Fibroblast of mammary gland (primary cell): ENCODE measurements at places on chromosomes 13 and 19.

GRCh38 chr13:98549006-98549727, 27.7 kb downstream of the STK24 start:
- DNase-seq = peak; percentile 96

GRCh38 chr13:52925251-52925650, 76.8 kb upstream of the PCDH8 start:
- no peak for DNase-seq

GRCh38 chr19:49631014-49631588, 8.8 kb downstream of the RRAS start:
- no peak for DNase-seq

- peak; percentile 90 for DNase-seq
Observed at GRCh38 chr13:79457948-79458347, 23.0 kb upstream of the NDFIP2 start.

DNA sequence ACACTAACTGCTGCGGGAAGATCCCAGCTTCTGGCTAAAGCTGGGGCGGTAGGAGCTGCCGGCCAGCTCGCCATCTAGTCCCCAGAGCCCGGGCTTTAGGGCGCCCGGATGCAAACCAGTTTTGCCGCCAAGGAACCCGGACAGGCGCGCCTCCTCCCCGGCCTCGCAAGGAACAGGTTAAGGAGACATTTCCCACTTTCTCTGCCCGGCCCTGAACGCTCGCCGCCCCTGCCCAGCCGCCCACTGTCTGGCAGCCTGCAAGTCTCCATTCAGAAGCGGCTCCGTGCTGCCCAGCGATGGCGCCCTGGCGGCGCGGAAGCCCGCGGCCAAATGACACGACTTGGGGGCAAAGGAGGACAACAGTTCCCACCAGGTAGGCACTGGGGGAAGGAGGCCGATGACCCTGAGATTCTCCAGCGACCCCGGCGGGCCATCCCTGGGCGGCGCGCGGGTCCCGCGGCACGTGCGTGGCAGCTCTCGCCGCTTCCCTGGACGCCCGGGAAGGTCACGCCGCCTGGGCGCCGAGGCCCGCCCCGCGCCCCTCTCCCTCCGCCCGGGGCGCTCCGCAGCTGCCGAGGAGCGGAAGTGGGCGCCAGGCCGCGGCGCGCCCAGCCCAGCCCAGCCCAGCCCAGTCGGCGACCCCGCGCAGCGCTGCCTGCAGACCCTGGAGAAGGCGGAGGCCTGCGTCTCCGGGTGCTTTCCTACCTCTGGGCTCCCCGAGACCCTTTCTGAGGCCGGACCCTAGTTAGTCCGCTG, 42.2 kb upstream of the HNRNPA1L2 start:
- DNase-seq = peak; percentile 21

DNA sequence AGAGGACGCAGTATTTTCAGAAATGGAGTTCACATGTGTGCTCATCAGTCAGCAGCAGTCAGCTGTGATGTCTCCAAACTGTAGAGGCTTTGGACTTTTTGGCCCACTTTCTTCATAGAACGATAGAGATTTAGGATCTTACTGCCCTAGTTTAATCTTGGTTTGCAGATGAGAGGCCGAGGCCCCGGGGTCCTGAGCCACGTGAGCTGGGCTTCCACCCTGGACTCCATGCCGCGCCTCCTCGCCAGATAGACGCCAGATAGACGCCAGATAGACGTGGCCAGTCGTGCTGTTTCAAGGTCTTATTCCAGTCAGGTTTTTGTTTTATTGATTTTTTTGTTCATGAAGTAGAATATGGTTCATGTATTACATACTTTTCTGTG, 11.7 kb upstream of the MCF2L start:
- no peak for DNase-seq

DNA sequence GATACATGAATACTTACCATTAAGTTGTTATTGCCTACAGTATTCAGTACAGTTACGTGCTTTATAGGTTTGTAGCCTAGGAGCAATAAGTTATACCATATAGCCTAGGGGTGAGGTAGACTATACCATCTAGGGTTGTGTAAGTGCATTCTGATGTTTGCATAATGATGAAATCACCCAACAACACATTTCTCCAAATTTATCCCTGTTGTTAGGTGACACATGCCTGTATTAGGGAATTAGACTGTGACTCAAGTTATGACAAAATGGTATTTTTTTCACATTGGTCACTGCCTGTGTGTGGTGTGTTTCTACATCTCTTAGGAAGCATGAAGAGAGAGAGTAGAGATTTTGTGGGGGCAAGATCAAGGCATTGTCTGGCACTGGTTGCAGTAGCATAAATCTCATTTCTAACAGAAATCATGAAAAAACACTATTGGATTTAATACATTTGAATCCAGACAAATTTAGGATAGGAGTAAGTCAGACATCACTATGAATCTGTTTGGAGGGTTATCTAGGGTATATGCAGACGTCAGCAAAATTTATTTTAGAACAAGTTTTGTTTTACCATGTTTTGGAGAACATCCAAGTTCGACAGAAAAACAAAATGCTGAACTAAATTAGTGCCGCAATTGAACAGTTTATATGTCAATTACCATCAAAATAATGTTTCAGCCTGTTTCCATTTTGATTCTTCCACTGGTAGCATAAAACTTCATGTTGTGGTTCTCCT, 332.1 kb downstream of the LMO7 start:
- DNase-seq = peak; percentile 66
